ENCODE measurements at places on chromosomes 5 and 9.
A peak's percentile ranks its signal among the peaks of the same experiment; 100 is the strongest.

DNA sequence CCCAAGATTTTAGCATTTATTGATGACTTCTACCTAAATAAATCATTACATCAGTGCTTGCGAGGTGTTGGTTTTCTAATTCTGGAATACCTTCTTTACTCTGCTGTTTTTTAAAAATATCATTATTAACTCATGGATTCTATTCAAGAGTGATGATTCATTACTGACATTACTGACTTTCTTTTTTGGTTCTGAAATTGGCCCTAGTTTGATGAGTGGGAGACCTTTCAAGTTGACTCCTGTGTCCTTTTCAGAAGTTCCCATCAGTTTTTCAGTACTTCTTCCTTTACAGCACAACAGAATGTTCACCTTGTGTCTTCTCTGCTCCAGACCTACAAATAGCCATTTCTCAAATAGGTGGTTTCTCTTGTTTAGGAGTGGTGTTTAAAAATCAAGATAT, 114.1 kb downstream of the PCSK5 start:
- no peak for DNase-seq

GRCh38 chr5:142698447-142699183, 12.7 kb upstream of the FGF1 start:
- DNase-seq, result no peak

DNA sequence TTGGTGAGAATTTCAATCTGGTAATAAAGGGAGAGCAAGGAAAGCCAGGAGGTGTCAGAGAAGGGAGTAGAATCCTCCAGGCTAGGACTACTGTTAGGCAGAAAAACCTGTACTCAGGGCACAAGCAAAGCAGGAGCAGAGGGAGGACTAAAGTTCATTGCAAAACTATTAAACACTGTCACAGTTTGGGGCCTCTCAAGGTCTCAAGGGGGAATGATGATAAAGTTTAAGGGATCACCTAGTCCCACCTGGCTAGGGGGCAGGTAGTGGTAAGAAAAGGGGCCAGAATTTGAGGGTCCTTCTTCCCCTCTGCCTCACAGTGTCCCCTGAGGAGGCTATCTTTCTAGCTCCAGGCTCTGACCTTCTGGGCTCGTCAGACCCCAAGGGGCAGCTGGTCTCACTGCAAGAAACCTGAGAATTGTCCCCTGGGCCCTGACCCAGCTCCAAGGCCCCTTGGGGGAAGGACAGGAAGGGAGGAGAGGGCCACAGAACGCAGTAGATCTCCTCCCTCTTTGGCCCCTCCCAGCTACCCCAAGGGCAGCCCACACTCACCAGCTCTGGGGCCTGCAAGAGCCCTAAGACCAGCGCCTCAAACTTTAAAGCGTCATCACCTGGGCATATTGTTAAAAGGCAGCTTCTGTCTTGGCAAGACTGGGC, 974 bp downstream of the CCDC69 start:
- DNase-seq, result no peak

- DNase-seq, result no peak
Observed at GRCh38 chr9:135215571-135216161, 128.2 kb downstream of the OLFM1 start.

DNA sequence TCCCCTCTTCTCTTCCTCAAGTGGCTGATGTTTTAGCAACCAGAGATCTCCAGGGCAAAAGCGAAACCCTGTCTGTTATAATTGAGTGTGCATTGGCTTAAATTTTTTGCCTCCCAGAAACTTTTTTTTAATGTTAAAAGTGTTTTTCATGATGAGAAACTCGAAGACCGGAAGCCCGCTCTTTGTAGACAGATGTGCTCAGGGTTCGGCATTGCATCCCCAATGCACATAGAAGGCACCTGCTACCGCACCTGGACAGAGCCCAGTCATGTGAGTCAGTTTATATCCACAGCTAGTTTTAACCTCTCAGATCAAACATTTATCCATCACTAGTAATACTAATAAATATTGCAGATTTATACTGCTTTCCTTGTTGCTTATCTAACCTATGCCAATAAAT, 19.5 kb upstream of the NADK2 start:
- no peak for DNase-seq

DNA sequence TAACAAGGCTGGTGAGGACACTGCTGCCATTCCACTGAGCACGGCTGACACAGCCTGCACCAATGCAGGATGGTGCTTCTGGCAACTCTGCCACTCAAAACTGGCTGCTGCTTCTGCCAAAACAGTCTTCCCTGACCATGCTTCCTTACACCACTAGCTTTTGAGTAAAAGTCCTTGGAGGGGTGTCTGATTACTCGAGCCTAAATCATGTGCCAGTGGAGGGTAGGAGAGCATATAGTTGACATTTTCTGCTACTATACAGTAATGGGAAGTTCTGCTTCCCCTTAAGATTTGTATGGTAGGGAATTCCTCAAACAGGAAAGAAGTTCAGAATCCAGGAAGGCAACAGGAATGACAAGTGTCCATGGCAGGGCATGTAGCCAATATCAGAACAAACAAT, 12.2 kb upstream of the PJA2 start:
- no peak for DNase-seq

GRCh38 chr9:137222190-137223077, at the start of gene RNF208:
Gene RNF208, minus strand, starts transcription at chr9:137222240. Its CDS starts 1,028 bp downstream, at chr9:137221212.
- DNase-seq, result no peak

GRCh38 chr5:109252731-109253130, 157.0 kb downstream of the PJA2 start:
- DNase-seq, result no peak

GRCh38 chr9:68861436-68861835, 152.5 kb downstream of the PRKACG start:
- DNase-seq, result no peak

DNA sequence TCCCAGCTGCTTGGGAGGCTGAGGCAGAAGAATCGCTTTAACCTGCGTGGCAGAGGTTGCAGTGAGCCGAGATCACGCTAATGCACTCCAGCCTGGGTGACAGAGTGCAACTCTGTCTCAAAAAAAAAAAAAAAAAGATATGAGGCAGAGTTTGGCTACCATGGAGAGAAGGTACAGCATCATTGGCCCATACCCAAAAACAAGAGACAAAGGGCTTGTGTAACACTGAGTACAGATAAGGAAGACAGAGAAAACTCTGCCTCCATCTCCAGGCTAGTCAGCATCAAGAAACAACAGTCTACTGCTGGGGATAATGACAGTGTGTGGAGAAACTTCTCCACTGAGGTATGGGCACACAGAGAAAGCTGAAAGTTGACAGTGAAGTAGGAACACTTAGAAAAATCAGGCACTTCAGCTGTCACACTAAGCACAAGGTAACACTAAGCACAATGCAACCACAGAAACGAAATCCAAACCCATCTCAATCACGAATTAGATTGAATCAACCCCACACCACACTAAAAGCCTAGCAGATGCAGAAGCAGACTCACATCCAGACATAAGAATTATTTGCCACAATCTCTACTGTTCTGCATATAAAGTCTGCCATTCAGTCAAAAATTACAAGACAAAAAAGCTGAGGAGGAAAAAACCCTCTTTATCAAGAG, 10.5 kb downstream of the PJA2 start:
- DNase-seq, result no peak

- no peak for DNase-seq
Observed at GRCh38 chr9:136079211-136079915, 15.7 kb downstream of the NACC2 start.

DNA sequence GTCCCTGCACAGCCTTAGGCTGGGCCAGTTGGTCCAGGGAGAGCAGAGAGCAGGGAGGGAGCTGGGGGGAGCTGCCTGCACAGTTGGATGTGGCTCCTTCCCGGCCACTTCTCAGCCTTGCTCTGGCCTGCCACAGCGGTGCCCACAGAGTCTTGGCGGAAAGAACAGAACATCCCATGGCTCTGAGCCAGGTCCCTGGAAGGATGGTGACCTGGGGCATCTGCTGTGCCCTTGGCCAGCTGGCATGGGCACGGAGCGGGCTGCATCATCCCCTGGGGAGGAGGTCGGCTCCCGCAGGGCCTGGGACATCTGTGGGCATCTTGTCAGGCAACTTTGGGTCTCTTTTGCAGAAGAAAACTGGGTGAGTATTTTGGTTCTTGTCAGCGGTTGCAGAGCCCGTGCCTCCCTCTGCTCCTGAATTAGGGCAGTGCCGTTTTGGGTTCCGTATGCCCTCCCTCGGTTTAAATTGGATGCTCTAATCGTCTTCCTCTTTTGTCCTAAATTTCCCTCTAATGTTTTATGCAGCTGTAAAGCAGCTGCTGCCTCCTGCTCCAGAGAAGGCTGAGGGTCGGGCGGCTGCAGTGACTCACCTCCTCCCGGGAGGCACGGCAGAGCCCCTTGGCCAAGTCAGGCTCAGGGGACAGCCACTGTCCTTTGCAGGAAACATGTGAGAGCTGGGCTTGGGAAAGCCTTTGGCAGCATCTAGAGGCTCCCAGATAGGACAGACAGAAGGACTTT, 10.5 kb upstream of the NACC2 start:
- no peak for DNase-seq

- no peak for DNase-seq
Observed at GRCh38 chr9:123960366-123960765, 30.4 kb upstream of the DENND1A start.

GRCh38 chr9:18015116-18015515, 436.2 kb downstream of the SH3GL2 start:
- DNase-seq, result no peak

DNA sequence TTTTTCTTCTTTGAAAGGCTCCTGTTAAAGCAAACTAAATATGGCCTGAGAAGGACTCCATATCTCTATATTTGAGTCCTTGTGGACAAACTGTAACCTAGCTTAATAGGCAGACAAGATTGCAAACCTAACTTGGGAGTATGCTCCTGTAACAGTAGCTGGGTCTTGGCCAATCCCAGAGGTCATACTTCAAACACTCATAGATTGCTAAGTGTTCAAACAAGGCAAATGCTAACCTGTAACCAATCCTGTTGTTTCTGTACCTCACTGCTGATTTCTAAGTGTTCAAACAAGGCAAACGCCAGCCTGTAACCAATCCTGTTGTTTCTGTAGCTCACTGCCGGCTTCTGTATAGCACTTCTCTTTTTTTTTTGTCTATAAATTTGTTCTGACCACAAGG, 50.6 kb upstream of the CLK4 start:
- DNase-seq, result no peak

DNA sequence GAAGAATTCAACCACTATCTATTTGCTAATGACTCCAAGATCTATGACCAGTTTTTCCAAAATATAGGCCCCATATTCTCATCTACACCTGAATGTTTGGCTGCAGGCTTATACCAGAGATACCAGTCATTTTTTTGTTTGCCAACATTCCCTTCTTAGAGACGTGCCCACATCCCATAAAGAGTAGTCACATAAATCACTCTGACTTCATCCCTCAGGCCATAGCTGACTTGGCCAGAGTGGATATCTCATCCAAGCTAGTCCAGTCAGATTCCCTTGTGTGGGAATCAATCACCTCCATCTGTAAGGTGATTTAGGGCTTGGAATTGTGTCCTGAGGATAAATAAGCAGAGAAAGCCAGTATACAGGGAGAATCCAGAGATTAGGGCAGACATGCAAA, 124.3 kb upstream of the SLC24A2 start:
- no peak for DNase-seq

- peak; percentile 76 for DNase-seq
Observed at GRCh38 chr9:131349881-131350563, 43.9 kb upstream of the PRRC2B start.

- DNase-seq, result no peak
Observed at GRCh38 chr9:130447193-130447816, 2.5 kb downstream of the ASS1 start.

- DNase-seq, result no peak
Observed at GRCh38 chr5:134084022-134084565, 30.4 kb upstream of the TCF7 start.

DNA sequence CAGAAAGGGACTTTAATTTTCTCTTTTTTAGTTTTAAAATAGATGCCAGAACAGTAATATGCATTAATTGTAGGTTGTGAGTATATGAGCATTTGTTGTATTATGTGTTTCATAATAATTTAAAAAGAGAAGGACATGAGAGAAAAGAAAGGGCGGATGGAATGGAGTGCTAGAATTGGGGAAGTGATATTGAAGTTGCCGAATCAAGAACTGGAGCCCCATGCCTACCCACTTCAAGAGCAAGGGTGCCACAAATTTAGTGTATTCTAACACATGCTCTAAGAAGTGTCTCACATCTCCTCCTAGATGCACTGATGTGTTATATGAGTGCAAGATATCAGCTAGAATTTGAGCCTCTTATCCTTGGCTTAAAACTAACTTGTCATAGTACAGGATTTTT, 43.6 kb upstream of the FYB1 start:
- DNase-seq, result no peak

DNA sequence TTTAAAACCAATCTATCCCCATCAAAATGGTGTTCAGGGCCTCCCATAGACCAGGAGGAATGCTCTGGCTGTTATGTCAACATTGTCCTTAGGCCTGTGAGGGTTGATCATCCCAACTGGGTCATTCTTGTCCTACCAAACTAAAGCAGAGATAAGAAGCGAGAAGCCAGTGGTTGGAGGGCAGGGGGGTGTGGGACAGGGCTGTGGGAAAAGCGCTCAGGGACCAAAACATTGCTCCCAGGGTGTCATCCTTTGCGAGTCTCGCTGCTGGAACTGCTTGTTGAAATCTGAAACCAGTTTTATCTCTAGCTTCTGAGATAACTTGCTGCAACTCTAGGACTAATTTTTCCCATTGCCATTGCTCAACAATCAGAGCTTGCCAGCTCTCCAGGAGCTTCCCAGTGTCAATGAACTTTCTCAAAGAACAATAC, 48.1 kb downstream of the SPATA31C2 start:
- no peak for DNase-seq

DNA sequence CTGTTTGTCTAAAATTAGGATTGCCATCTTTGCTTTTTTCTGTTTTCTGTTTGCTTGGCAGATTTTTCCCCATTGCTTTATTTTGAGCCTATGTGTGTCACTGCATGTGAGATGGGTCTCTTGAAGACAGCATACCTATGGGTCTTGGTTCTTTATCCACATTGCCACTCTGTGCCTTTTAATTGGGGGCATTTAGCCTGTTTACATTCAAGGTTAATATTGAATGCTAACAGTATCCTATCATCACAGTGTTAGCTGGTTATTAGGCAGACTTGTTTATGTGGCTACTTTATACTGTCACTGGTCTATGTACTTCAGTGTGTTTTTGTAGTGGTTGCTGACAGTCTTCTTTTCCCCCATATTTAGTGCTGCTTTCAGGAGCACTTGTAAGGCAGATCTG, 67.3 kb downstream of the ISOC1 start:
- no peak for DNase-seq

- DNase-seq, result no peak
Observed at GRCh38 chr5:120843390-120843980, 379.4 kb downstream of the PRR16 start.

GRCh38 chr5:102998224-102998623, 121.7 kb downstream of the GIN1 start:
- DNase-seq, result no peak

DNA sequence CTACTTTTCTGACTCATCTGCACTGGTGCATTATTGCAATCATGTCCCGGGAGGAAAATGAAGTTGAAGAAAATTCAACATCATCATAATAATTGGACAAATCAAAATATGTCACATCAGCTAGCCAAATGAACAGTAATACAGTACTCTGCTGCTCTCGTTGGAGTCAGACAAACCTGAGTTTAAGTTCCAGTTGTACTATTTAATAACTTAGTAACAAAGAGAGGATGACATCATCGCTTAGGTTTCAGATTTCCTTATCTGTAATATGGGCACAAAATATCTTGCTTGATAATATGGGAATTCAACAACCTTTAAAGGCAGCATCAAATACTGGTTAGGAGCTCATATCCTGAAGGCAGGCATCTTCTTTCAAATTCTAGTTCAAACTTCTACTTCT, 1248.9 kb upstream of the ACO1 start:
- DNase-seq, result no peak

- DNase-seq, result no peak
Observed at GRCh38 chr5:77022511-77023417, 7.4 kb upstream of the AGGF1 start.
